ENCODE measurements at places on chromosomes 11 and 22.

DNA sequence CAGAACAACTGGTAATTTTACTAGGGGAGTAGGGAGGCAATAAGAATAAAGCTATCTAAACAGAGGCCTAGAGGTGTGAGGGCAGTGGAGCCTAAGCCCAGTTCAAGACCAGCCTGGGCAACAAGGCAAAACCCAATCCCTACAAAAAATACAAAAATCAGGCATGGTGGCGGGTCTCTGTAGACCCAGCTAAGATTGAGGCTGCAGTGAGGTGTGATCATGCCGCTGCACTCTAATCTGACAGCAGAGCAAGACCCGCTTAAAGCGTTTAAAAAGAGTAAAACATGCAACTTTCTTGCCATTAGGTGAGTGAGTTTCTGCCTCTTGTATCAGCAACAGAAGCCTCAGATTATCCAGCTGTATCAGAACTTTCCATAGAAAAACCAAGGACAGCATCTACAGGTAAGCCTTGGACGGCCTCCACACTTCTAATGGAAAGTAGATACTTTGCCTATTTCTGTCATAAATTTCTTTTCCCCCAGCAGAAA, 12.1 kb downstream of the TAF1D start:
- no peak for DNase-seq
- no peak overlapping the region for H3K4me3 ChIP-seq
- H3K4me1 ChIP-seq: no peaks in the 10 kb centered on the region
- no peaks in the 10 kb centered on the region for H3K27me3 ChIP-seq
- no peak overlapping the region for H3K27ac ChIP-seq

DNA sequence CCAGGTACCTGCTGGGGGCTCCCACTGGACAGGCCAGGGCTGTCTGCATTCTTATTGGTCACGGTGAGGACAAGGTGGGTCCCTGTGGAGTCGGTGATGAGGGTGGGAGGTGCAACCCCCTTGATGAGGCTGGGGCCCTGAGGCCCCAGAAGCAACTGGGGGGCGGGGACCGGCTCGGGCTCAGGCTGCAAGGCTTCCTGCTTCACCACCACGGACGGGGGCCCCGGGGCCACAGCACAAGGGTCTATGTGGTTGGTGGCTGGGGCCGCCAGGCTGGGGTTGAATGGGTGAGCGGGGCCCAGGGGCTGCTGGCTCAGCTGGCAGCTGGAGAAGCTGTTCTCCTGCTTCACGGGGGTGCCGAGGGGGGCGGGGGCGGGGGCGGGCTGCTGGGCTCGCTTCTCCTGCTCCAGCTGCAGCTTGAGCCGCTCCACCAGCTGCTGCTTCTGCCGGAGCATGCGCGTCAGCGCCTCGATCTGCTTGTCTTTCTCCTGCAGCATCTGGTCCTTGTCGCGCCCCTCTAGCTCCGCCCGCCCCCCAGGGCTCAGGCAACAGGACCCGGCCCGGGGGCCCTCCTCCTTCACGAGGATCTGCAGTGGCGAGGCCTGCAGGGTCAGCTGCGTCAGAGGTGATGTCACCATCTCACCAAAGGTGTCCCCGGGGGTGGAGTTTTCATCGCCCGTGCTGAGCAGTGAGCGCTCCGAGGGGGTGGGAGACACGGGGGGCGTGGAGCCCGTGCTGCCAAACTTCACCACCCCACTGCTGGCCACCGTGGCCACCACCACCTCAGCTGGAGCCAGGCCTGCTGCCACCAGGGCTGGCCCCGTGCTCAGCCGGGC, 48.2 kb downstream of the SGSM3 start:
- H3K4me3 ChIP-seq: no peak overlapping the region
- no peak overlapping the region for H3K27ac ChIP-seq
- DNase-seq: no peak
- H3K4me1 ChIP-seq: peaks cover 28% of the 10 kb centered on the region

- DNase-seq: no peak
- no peaks in the 10 kb centered on the region for H3K36me3 ChIP-seq
- H3K4me3 ChIP-seq: no peak overlapping the region
- H3K27me3 ChIP-seq: no peaks in the 10 kb centered on the region
- H3K4me1 ChIP-seq: peaks cover 23% of the 10 kb centered on the region
Observed at GRCh38 chr22:25669253-25670069, 72.5 kb upstream of the MYO18B start.

DNA sequence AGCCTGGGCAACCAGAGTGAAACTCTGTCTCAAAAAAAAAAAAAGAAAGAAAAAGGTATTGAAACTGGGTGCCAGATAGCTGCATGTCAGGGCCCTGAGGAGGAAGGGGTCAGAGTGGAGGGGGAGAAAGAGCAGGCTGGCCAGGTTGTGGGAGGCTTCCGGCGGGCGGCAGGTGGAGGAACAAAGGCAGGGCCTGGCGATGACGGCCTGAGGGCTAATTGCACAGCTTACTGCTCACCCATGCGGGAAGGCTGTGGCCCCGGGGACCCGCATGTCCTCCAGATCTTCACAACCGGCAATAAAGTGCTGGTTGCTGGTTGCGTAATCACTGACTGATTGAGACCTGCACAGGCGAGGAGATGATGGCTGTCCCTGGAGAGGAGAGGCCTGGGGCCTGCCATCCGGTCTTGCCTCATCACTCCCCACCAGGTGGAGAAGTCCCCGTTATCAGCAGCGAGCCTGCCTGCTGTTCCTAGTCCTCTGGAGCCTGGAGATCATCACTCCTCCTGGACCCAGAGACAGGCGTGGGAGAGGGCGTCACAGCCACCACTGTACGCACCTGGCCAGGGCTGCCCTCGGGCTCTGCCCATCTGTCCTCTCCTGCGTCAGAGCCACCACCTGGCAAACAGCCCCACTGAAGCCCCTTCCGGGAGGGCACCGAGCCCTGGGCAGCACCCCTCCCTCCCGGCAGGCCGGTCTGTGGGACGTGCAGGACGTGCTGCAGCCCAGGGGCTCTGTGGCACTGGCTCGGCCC, 18.7 kb downstream of the H19 start:
- H3K36me3 ChIP-seq: no peaks in the 10 kb centered on the region
- H3K27ac ChIP-seq: no peak overlapping the region
- no peak overlapping the region for H3K4me3 ChIP-seq
- H3K4me1 ChIP-seq: no peaks in the 10 kb centered on the region

GRCh38 chr11:32052215-32052614, 38.7 kb upstream of the RCN1 start:
- H3K27me3 ChIP-seq: peaks cover 45% of the 10 kb centered on the region
- H3K27ac ChIP-seq: no peak overlapping the region
- H3K36me3 ChIP-seq: no peaks in the 10 kb centered on the region
- H3K4me3 ChIP-seq: no peak overlapping the region
- peak; percentile 72 for DNase-seq
- peaks cover 6% of the 10 kb centered on the region for H3K4me1 ChIP-seq

GRCh38 chr22:50157709-50158375, 12.7 kb upstream of the PANX2 start:
- peak; percentile 70 for DNase-seq
- no peak overlapping the region for H3K27ac ChIP-seq
- no peaks in the 10 kb centered on the region for H3K27me3 ChIP-seq
- H3K4me3 ChIP-seq: no peak overlapping the region
- peaks cover 11% of the 10 kb centered on the region for H3K4me1 ChIP-seq

- no peak overlapping the region for H3K4me3 ChIP-seq
- H3K4me1 ChIP-seq: no peaks in the 10 kb centered on the region
- H3K27ac ChIP-seq: peak overlapping the region; percentile 12
- no peaks in the 10 kb centered on the region for H3K27me3 ChIP-seq
Observed at GRCh38 chr11:47305734-47306483, 36.0 kb downstream of the MADD start.

GRCh38 chr11:71078482-71078881, 173.9 kb downstream of the SHANK2 start:
- H3K4me3 ChIP-seq: no peak overlapping the region
- no peak overlapping the region for H3K27ac ChIP-seq
- no peaks in the 10 kb centered on the region for H3K27me3 ChIP-seq
- H3K36me3 ChIP-seq: no peaks in the 10 kb centered on the region
- DNase-seq: no peak

GRCh38 chr11:41316751-41317150, 142.7 kb downstream of the LRRC4C start:
- no peak overlapping the region for H3K27ac ChIP-seq
- peaks cover 5% of the 10 kb centered on the region for H3K4me1 ChIP-seq
- H3K36me3 ChIP-seq: no peaks in the 10 kb centered on the region
- H3K4me3 ChIP-seq: no peak overlapping the region

DNA sequence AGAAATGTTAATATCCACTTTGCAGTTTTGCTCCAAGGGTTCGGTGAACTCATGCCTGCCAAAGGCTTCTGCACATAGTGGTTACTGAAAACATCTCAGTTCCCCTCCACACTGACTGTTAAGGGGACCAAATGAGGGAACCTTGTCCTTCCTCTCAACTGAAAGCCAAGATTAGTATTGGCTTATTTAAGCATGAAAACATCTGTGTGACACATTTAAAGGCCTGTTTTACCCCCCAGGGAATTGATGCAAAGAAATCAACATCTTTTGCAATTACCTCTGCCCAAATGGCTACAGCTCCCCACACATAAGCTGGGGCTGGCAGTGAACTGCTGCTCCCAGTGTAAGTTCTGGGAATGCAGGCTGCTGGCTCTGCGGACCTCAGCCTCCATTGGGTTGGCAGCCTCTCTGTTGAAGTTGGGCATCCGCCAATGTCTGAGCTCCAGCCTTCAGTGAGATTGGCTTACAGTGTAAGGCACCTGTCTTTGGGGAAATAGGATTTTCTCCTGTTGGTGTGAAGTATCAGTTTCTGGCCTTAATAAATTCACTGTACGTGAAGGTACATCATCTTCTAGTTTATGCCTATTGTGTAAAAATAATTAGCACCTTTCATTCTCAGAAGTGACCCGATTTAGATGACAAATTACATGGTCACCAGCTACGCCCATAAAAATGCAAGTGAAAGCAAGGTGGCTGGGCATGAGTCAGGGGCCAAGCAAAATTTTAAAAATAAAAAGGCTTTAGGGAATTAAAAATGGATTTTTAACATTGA, 213.4 kb upstream of the SYN3 start:
- H3K27me3 ChIP-seq: no peaks in the 10 kb centered on the region
- DNase-seq: peak; percentile 62
- H3K36me3 ChIP-seq: no peaks in the 10 kb centered on the region
- no peak overlapping the region for H3K27ac ChIP-seq
- H3K4me3 ChIP-seq: no peak overlapping the region

DNA sequence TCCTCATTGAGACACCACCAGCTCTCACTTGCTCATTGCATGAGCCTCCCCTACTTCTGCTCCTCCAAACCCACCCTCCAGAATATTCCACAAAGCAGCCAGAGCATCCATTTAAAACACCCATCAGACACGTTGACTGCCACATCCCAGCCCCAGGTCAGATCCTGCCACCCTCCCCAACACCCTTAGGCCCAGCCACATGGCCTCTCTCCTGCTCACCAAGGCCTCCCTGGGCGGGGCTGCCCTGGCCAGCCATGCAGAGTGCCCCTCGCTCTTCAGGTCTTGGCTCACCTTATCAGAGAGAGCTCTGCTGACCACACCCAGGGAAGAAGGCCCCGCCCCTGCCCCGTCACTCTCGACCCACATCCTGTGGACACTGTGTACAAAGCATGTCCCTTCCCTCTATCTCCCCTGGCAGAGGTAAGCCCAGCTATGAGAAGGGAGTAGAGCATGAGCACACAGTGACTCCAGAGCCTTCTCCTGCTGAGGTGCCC, 106.8 kb downstream of the MICAL3 start:
- no peaks in the 10 kb centered on the region for H3K27me3 ChIP-seq
- H3K4me3 ChIP-seq: no peak overlapping the region
- peaks cover 7% of the 10 kb centered on the region for H3K36me3 ChIP-seq
- H3K27ac ChIP-seq: no peak overlapping the region
- no peak for DNase-seq

GRCh38 chr11:12069066-12069676, 41.2 kb upstream of the MICAL2 start:
- peaks cover 48% of the 10 kb centered on the region for H3K4me1 ChIP-seq
- DNase-seq: no peak
- peak overlapping the region; percentile 61 for H3K27ac ChIP-seq
- no peaks in the 10 kb centered on the region for H3K36me3 ChIP-seq
- H3K27me3 ChIP-seq: no peaks in the 10 kb centered on the region
- H3K4me3 ChIP-seq: no peak overlapping the region

DNA sequence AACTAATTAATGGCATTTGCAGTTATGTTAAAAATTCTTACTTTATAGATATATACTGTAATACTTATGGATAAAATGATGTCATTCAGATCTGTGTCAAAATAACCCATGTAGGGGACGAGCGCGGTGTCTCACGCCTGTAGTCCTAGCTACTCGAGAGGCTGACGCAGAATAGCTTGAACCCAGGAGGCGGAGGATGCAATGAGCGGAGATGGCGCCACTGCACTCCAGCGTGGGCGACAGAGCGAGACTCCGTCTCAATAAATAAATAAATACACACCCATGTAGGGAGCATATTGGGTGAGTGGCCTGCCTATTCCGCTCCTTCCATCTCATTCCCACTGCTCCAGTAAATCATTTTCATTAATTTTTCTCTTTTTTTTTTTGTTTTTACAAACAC, 7.1 kb downstream of the SNU13 start:
- no peak for DNase-seq
- peaks cover 18% of the 10 kb centered on the region for H3K4me1 ChIP-seq
- peak overlapping the region; percentile 90 for H3K27ac ChIP-seq
- peaks cover 44% of the 10 kb centered on the region for H3K36me3 ChIP-seq

DNA sequence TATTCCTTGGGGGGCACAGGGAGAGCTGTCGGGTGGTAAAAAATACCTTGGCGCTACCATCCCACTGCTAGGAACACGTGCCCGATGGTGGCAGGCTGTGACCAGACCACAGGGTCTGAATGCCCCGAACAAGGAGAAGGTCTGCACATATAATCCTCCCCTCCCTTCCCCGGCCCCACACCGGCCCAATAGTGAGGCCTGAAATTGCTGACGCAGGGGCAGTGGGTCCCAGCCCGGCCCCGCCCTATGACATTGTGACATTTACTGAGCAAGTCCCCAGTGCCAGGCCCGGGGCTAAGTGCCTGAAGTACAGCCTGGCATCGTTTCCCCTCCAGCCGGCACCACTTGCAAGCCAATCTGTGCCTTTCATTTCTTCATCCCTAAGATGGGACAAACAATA, 19.5 kb downstream of the MN1 start:
- H3K27ac ChIP-seq: no peak overlapping the region
- H3K4me1 ChIP-seq: peaks cover 8% of the 10 kb centered on the region
- no peak for DNase-seq
- H3K27me3 ChIP-seq: no peaks in the 10 kb centered on the region
- H3K36me3 ChIP-seq: no peaks in the 10 kb centered on the region

DNA sequence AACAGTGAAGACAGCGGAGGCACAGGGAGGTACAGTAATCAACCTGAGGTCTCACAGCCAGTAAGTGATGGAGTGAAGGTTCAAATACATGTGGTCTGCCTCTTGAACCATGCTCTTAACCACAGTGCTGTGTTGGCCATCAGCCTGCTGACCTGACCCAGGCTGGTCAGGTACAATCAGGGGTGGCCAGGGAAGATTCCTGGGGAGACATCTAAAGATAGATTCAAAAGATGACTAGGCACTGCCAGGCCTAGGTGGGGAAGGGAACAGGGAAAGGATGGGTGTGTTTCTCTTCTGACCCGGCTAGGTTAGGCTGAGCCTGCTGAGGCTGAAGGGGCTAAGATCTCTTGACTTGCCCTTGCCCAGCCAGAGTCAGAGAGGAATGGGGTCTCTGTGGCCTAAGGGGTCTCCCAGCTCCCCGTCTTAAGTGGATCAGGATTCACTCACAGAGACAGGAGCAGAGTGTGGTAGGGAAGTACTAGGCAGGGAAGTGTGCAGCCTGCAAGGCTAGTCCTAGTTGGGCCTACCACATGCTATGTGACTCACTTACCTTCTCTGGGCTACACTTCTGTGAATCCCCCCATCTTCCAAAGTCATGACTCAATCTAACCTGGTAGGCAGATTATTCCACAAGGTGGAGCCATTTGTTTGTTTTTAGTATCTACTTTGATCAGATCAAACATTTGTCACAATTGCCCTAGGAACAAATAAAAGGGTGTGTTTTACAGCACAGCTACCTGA, 10.4 kb upstream of the SREBF2 start:
- no peaks in the 10 kb centered on the region for H3K27me3 ChIP-seq
- H3K27ac ChIP-seq: peak overlapping the region; percentile 1
- H3K4me1 ChIP-seq: no peaks in the 10 kb centered on the region
- DNase-seq: peak; percentile 71

All from MCF 10A (cell line).